SK-MEL-5 (cell line): ENCODE measurements at places on chromosomes 2 and 18.

DNA sequence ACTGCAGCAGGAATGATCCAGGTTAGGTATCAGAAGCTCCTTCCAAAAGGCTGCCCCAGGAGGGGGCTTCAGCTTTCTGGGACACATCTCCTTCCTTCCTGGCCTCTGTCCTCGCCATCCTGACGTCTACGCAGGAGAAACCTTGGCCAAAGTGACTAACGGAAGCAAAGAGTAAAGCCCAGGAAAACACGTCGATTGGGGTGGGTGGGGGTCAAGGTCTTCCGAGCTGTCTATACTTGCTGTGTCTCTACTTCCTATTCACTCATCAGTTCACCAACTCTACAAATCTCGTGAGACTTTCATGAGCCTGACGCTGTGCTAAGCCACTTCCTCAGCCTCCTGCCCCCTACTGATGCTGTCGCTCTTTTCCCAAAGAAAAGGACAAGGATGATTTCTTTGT lies 212.6 kb downstream of the TNS1 start:
- DNase-seq, result peak; percentile 27

GRCh38 chr2:24409700-24410556 lies 49.6 kb upstream of the ITSN2 start:
- peak; percentile 91 for DNase-seq

DNA sequence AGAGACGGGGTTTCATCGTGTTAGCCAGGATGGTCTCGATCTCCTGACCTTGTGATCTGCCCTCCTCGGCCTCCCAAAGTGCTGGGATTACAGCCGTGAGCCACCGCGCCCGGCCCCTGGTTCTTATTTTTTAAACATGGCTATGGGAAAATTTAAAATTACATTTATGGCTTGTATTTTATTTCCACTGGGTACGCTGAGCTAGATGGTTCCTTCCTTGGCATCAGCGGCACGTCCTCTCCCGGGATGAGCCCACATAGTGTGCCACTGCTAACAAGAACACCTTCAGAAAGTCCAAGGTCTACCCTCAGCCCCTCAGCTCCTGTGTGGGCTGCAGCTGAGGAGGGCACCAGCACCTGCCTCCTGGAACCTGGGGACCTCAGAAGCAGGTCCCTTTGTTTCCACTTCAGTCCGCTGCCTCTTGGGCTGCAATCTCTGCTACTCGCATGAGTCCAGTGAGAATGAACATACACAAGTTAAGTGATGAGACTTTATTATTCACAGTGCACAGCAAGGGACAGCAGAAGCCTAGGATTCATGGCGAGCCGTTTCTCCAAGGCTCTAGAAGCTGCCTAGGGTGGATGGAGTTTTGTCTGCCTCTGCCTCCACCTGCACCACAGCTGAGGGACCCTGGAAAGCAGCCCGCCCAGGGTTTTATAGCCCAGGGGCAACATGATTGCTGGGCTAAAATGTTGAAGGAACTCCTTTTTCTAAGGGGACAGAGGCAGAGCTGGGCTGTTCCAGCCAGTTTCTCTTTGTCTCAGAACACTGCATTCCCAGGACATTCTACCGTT lies 107.5 kb upstream of the TEX51 start:
- DNase-seq, result no peak

DNA sequence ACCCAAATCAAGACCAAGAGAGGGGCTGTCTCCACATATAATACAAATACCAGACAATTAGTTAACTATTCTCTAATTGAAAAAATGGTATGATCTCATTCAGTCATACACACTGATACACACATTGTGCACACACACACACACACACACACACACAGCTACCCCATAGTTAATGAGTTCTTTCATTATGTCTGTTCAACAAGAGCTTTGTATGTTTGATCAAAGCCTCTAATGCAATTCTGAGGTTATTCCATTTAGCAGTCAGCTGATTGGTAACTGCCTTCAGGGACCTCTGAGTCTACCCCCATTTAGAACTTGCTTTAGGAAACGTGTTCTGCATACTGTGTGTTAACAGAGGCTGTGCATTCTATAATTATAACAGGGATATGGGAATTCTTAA lies 741.4 kb upstream of the LRRTM4 start:
- peak; percentile 86 for DNase-seq

GRCh38 chr2:84297155-84297554 lies 161.9 kb downstream of the SUCLG1 start:
- DNase-seq, result no peak

- DNase-seq, result peak; percentile 87
Observed at GRCh38 chr2:74439803-74440377, 1.8 kb downstream of the RTKN start.

DNA sequence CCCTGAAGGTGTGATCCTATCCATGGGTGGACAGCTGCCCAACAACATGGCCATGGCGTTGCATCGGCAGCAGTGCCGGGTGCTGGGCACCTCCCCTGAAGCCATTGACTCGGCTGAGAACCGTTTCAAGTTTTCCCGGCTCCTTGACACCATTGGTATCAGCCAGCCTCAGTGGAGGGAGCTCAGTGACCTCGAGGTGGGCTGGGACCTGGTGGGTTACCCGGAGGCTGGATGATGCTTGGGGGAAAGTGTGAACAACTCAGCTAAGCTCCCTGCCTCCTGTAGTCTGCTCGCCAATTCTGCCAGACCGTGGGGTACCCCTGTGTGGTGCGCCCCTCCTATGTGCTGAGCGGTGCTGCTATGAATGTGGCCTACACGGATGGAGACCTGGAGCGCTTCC lies 16.2 kb downstream of the CAD start:
- DNase-seq, result no peak
